M059J (cell line): ENCODE measurements at places on chromosomes 6 and 20. TPM values are rescaled to one million over a fixed set of nuclear protein-coding genes. Genes with fewer than 3 reads are reported as not detected.

DNA sequence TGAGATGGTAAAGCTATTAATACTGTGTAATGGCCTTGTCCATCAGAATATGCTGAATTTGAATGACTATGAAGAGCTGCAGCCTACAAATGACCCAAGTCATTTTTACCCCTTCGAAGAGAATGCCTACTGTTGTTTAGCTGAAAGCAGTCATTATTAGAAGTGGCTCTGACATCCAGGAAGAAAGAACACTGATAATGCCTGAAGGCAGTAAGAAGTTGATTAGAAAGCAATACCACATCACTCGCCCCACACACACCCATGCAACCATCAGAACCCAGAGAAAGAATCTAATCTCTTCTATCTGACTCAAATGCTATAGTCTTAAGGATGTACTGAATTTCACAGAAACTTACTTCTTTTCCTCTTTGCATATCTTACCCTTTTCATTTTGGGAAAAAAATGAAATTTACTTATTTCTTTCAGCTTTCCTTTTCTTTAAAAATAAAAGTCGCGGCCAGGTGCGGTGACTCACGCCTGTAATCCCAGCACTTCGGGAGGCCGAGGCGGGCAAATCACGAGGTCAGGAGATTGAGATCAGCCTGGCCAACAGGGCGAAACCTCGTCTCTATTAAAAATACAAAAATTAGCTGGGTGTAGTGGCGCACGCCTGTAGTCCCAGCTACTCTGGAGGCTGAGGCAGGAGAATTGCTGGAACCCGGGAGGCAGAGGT lies 61.0 kb downstream of the ARHGAP18 start:
- DNase-seq: no peak

DNA sequence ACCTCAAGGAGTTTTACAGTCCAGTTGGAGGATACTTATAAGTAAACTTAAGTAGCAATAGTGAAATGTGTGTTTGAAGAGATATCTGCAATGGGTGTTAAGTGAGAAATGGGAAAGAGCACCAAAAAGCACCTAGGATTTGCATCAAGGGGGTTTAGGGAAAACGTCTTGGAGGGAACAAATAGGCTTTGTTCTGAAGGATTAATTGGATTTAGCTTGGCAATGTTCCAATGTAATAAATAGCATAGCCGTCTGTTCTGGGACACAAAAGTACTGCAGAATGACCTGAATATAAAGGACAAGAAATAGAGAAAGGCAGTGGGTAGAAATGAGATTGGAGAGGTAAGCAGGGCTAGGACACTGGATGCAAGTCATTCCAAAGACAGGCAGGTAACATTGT lies 2.8 kb upstream of the MYO6 start:
- DNase-seq: no peak

DNA sequence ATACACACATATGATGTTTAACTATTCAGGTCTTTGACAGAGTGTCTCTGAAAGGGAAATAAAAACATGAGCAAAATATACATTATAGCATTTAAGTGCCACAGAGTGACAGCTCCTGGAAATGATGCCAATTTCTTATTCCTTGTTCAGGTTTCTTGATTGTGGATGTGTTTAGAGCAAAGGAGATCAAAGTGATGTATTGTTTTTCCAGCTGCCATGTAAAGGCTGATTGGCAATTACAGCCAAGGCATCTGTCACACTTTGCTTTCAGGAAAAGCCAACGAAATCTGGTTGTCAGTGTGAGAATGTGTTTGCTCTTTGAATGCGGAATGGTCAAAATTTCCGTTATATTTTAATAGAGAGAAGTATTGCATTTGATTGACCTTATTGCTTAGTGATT lies 347.8 kb upstream of the FLRT3 start:
- DNase-seq: no peak

DNA sequence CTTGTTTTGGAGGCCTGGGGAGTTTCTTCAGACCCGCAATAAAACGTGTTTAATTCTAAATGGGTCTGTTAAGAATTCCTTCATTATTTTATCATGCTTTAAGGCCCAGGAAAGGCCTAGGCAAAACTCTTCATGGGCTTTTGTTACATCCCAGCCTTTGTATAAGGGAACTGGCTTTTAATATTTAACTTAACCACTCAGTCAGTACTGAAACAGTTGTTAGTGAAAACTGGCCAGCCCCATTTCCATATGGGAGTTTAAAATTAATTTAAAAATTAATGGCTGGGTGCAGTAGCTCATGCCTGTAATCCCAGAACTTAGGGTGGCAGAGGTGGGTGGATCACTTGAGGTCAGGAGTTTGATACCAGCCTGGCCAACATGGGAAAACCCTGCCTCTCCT lies 213.2 kb upstream of the FKBP1C start:
- DNase-seq: no peak

DNA sequence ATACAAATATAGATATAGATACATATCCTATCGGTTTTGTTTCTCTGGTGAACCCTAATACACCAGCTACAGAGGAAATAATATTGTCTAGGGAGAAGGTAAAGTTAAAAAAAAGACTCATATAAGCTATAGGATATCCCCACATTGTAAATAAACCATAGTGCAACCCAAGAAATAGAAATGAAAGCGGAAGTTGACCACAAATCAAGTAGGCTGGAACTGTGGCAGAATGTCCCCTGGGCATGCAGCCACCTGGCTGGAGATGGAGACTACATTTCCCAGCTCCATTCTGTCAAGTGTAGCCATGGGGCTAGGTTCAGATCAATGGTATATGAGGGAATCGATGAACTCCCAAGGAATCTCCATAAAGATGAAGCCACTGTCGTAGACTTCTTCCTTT lies 70.1 kb upstream of the RPS6KA2 start:
- no peak for DNase-seq

GRCh38 chr6:11036351-11036740 lies 7.8 kb downstream of the ELOVL2 start:
- DNase-seq: no peak

- no peak for DNase-seq
These were observed 252.1 kb downstream of the FARS2 start for GRCh38 chr6:5513408-5513807.

GRCh38 chr20:4898282-4899244 lies 102.7 kb downstream of the SLC23A2 start:
- peak; percentile 85 for DNase-seq

DNA sequence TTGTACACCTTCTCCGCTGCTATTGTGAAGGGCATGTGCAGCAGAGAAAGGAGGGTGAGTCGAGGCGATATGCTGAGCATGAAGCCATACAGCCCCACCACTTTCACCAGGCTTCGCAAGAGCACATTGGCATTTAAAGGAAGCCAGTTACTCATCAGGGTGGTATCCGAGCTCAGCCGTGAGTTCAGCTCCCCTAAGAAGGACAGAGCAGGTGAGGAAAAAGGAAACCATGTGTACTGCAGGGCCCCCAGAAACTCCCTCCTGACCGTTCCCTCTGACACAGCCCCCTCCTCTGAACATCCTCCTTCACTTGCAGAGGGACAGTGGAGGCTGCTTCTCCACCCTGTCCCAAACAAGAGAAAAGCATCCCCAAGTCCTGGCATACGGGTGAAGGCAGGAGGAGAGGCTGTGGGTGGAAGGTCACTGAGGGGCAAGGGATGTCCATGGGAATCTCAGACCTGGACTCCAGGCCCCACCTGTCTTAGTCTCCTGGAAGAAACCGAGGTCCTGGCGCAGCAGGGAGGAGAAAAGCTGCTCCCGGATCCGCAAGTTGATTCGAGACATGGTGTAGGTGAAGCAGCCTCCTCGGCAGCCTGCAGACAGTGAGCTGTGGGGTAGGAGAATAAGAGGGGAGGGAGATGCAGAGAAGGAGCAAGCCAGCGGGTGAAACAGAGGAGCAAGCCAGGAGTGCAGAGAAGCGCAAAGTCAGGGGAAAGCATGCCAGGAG lies 3.2 kb downstream of the TAP2 start:
- DNase-seq: no peak

GRCh38 chr20:3744037-3744436 lies 11.6 kb downstream of the HSPA12B start:
- DNase-seq: no peak

- DNase-seq: no peak
These were observed 51.9 kb downstream of the ZDHHC14 start for GRCh38 chr6:157432892-157433265.

GRCh38 chr20:45611054-45611453 lies 18.5 kb upstream of the WFDC10A start:
- DNase-seq: peak; percentile 62

DNA sequence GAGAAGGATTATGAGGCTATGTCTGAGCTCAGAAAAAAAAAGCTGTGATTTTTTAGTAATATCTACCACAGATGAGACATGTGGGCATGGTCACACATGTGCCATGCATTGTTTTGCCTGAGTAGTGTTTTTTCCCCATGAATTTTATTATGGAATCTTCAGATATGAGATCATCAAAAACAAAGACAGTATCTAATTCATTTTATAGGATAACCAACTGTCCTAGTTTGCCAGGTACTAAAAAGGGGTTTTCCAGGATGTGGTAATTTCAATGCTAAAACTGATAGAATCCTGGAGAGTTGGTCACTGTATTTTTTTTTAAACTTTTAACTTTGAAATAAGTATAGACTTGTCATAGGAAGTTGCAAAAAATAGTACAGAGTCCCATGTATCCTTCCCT lies 127.4 kb upstream of the MAP3K7 start:
- no peak for DNase-seq

GRCh38 chr6:125165256-125165655 lies 11.7 kb downstream of the TPD52L1 start:
- peak; percentile 58 for DNase-seq

GRCh38 chr6:93323630-93324029 lies 95.7 kb downstream of the EPHA7 start:
- DNase-seq: no peak

Gene SIRPB1
- 4.2 and 6.8 TPM in 2 replicates for total RNA-seq

Gene ITPR3
- total RNA-seq: 21.9 and 40.3 TPM in 2 replicates

Gene TAF4
- total RNA-seq: 11.7 and 12.4 TPM in 2 replicates

Gene PRL
- not detected in 2 replicates for total RNA-seq

Gene CD83
- total RNA-seq: 6.8 and 8.9 TPM in 2 replicates
